Right lung (tissue), 10 donors: ENCODE measurements at places on chromosomes 2 and 18. TPM values are rescaled to one million over a fixed set of nuclear protein-coding genes. Genes with fewer than 3 reads are reported as not detected.
A peak's percentile ranks its signal among the peaks of the same experiment; 100 is the strongest.

Gene SCN3A
- polyA plus RNA-seq: 0.45 TPM

Gene IL1B
- polyA plus RNA-seq: 0.37 TPM

Gene ADD2
- 5.4 TPM for polyA plus RNA-seq

Gene SH3YL1
- polyA plus RNA-seq: 76.7 TPM

Gene SCN9A
- polyA plus RNA-seq: 8.9 TPM

Gene TXNDC9
- polyA plus RNA-seq: 33.8 TPM

Gene RAB6D
- 1.1 TPM for polyA plus RNA-seq

- no peak for DNase-seq
Measured at GRCh38 chr2:170086751-170087412, 91.1 kb upstream of the MYO3B start.

DNA sequence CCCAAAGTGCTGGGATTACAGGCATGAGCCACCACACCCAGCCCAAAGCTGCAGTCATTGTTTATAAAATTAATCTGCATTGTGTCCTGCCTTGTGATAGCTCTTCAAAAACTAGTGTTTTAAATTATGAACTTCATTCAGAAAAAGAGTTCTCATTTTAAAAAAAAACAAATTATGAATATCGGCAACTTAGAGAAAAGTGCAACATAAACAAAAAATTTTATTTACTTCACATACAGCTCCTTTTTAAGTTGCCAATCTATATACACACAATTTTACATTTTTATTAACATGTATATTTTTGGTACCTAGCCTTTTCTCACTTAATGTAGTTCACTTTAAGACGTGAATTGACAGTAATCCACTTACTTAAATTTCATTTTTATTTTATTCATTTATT, 46.9 kb downstream of the GEMIN6 start:
- no peak for DNase-seq

DNA sequence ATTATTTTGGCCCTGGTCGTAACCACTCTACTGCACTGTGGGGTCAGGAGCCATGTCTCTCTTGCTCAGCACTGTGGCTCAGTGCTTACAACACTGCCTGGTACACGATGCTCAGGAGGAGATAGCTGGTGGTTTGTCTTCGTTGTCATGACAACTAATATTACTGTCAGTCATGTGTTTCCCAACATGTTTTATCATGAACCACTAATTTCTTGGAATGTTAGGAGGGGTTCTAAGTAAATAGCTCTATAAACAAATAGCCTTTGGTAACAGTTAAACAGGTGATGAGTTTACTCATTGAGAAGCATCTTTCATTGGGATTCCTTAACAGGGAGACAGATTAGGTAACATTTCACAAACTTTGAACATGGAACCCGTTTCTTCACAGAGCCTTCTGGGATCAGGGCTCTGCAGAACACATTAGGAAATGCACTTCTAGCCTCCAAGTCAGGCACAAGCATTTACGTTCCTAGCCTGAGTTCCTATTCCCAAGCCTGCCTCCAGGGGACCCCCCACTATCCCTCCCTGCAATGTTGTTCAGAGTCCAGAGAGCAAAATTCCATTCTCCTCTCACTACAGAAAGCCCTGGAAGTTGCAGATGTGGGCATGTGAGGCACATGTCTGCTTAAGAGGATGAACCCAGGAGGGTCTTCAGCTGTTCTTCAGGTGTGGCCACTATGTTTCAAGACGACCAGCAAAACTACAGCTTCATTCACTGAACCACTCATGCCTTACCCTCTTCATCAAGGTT, 6.4 kb upstream of the RBM44 start:
- no peak for DNase-seq

- no peak for DNase-seq
Measured at GRCh38 chr18:12991821-12992179, 638 bp downstream of the CEP192 start.

- no peak for DNase-seq
Measured at GRCh38 chr2:20065885-20066602, 14.6 kb upstream of the LAPTM4A start.

DNA sequence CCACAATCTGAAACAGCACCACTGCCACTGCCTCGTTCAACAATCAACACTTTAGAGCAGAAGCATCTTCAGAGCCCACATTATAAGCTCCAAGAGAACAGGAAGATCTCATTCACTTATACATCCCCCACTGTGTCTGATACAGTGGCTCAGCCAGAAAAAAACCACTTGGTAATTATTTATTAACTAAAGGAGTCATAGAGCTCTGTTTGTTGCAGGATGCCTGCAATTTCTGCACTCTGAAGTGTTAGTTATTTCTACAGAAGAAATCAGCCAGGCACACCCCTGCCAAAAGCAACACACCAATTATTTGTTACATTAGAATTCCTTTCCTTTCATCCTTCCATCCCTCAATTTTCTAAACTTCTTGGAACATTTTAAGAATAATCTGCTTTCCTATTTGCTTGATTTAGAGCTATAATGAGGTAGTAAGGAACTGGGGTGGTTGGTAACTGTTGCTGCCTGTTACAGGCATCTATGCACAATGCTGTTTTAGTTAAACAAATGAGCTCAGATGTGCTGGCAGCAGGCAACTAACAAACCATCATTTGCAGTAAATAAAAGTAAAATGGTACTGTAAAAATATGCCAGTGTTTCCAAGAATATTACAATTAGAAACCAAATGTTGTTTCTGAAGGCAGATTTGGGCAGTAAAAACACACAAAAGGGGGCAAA, 59.9 kb downstream of the DYM start:
- peak; percentile 34 for DNase-seq

GRCh38 chr2:42928692-42929545, 136.5 kb upstream of the HAAO start:
- no peak for DNase-seq

GRCh38 chr2:236523249-236523648, 46.4 kb upstream of the ACKR3 start:
- DNase-seq: no peak

DNA sequence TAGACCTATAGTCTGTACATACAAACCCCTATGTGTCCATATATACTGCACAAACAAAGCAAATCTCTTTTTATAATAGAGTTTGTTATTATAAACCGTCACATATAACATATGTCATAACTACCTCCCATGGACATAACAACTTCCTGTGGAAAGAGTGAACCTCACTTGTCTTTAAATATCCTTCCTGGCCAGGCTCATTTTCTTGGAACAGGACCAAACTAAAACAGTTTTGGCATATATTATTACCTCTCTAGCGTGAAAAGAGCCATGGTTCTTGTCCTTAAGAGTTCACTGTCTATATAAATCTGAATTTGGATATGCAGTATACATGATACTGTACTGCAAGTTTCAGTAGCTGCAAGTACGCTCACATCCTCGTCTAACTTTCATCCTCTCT, 28.3 kb upstream of the DNAJC27 start:
- DNase-seq: no peak

DNA sequence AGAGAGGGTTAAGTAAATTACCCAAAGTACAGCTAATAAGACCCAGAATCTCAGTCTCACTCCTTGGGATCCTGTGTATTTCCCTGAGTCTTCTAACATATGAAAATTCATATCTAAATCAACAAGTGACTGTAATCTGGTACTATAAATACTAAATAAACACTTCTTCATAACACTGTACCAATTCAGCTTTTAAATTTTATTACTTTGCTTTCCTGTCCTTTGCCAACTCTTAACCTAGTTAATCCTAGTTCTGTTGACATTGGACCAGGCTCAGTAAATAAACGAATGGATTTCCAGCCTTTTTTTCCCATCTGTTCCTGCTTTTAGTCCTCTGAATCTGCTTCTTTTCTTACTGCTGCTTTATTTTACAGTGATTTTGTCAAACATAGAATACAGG, 13.8 kb downstream of the MRPL35 start:
- no peak for DNase-seq

DNA sequence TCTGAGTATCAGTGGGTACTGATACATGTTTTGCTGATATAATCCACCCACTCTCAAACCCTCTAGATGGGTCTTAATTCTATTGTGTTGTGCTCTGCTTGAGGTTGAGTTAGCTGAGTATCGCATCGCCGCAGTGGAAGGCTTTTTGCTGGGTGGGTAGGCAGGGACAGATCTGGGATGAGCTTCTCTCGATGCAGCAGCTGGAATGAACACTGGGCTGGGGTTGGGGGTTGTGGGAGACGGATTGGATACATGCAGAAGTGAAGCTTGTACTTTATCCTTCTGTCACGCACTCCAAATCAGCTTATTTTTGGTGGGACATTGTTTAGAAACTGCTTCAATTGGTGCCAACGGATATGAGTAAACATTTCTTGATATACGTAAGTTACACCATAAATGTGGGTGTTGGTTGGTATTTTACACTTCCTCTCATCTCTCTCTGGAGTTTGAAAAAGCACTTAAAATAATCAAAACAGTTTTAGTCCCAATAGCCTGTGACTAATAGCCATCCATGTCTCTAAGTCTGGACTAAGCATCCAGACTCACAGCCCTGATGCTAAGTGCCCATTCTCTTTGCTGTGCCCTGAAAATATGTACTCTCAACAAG, 107.1 kb downstream of the POLE4 start:
- DNase-seq: no peak

- DNase-seq: no peak
Measured at GRCh38 chr2:127128445-127128904, 21.5 kb upstream of the BIN1 start.

GRCh38 chr18:46302528-46303485, 198.6 kb downstream of the HAUS1 start:
- DNase-seq: no peak

DNA sequence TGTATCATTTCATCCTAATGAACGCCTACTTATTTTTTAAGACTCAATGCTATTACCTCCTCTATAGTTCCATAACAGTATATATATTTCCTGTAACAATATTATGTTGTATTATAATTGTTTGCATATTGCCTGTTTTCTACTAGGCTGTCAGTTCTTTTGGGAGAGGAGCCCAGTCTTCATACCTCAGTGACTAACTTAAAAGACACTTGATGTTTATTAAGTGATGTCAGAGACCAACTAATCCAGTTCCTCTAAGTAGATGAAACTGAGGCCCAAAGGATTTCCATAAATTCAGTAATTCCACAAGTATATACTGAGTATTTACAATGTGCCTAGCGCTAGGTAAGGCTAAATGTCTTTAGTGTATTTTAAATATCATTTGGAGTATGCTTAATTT, 48.9 kb upstream of the AAK1 start:
- DNase-seq: no peak

DNA sequence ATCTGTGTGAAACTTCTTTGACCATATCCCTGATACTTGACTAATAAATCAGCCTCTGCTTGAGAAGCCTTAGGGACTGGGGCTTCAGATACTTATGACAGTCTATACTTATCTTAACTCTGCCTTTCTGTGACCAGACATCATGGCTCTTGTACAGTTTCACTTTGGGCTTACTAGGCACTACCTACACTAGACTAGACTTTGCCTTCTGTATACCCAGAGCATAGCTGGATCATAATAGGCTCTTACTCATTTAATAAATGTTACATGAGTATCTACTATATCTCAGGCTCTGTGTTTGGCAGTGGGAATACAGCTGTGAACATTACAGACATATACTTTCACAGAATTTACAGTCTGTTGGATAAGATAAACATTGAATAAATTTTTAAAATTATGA, 9.0 kb downstream of the UGP2 start:
- DNase-seq: no peak

GRCh38 chr2:224261326-224261725, 140.6 kb downstream of the FAM124B start:
- no peak for DNase-seq

DNA sequence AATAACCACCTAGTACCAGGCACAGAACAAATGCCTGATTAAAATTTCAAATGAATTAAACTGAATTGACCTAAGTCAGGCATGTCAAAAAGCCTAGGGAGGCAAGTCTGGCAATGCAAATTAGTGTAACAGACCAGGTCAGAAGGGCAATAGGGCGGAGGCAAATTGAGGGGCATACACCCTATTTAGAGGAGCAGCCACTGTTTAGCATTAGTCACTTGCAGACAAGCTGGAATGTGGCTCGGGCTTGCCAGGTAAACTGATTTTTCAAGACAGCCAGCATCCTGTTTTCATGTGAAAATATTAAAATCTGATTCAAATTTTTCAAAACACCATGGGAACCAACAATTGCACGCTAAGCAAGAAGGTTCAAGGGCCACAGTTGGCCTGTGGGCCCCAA, 160.3 kb downstream of the EN1 start:
- no peak for DNase-seq

- no peak for DNase-seq
Measured at GRCh38 chr2:48452108-48452507, 77.8 kb upstream of the STON1 start.

GRCh38 chr2:212237350-212238095, 301.1 kb downstream of the ERBB4 start:
- DNase-seq: peak; percentile 11

GRCh38 chr18:49321797-49322461, 138.5 kb downstream of the DYM start:
- DNase-seq: peak; percentile 22

DNA sequence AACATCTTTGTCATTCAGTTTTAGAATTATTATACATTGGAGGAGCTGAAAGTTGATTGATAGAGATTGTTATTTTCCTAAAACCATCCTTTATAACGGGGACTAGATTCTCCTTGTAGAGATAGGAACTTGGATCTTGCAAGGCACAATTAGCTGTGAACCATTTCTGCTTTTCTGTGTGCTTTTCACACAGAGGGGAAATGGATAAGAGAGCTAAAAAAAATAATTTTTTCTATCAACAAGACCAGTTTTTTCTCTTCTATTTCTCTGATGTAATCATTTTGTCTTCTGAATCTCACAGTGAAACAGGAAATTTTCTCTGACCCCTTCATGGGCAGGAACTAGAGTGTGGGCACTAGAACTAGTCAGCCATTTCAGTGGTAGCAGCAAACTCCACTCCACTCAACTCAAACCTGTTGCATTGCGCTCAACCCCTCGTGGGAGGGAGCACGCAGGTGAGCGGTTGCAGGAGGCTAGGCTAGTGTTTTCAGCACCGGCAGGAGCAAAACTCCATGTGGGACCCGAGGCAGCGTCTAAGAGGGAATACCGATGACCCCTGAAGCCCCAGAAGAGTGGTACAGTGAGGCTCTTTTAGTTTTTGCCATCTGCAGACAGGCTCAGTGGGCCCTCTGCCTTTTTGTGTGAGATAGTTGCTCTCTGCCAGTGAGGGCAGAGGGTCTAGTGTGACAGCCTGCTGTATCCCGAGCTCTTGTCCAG, 24.0 kb upstream of the SLC39A10 start:
- no peak for DNase-seq
